ENCODE measurements at places on chromosomes 13 and 19.
A peak's percentile ranks its signal among the peaks of the same experiment; 100 is the strongest.

DNA sequence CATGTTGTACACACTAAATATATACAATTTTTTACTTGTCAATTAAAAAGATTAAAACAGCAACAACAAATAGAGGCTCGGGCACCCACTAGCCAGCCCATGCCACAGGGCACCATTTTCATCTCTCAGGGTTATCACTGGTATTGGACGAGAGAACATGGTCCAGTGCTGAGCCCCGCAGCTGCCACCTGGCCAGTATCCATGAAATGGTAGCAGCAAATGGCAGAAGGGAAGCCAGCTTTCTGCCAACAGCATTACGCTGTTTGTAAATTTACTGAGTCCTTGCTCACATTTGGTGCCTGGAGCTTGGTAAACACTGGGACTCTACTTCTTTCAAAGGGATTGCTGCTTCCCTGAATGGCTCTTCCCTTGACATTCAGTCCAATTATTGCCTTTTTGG lies 87.9 kb upstream of the WASF3 start:
- DNase-seq, result no peak

DNA sequence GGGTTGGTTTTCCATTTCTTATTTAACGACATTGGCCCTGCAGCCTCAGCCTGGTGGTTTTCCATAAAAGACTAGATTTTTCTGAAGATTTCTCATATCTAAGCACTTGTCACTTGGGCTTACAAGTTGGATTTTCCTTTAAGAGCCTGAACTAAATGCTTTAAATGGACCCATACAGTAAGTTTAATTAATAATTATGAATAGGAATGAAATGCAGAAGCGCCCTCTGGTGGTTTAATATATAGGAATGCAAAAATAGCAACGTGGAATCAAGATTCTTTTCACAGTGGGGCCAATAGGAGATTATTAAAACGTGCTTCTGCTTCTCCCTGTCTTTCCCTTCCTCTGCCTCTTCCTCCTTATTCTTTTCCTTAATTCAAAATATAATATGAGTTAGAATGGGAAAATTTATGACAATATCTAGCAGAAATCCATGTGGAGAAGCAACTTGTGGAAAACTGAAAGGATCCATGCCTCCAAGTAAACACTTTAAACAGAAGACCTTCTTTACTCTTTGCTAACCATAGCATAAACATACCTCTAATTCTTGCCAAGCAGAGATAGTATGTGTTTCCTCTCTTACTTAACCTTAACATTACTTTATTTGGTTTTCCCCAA lies 324.0 kb downstream of the GPC5 start:
- DNase-seq, result no peak

DNA sequence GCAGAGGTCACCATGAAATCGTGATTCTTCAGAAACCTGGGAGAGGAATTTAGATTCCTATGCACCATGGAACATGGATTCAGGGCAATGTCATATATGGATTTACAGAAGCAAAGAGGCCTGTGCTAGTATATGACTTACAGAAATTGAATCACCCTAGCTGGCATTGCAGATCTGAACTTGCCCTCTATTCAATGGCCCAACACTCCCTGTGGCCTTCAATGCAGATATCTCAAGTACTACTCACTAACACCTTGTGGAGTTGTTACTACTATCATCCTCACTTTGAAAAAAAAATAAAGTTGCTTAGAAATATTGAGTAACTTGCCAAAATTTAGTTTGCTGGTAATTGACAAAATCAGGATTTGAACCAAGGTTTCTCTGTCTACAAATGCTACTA lies 305.4 kb upstream of the SLITRK1 start:
- DNase-seq, result no peak

DNA sequence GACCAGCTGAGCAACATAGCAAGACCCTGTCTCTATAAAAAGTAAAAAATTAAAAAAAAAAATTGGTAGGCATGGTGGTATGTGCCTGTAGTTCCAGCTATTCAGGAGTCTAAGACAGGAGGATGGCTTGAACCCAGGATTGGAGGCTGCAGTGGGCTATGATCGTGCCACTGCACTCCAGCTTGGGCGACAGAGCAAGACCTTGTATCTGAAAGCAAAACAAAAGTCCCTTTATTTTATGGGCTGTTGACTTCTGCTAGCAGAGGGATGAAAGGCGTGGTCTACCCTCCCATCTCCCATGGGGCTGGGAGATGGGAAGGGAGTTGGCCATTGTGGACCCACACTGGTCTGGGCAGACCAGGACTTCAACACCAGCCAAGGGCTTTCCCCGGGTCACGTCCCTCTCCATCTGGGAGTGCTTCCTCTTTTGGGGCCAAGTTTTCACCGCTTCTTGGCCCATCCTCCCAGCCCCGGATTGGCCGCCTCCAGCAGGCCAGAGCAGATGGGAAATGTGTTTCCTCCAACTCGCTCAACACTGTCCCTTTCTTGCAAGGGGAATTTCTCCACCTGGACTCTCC lies 2.2 kb upstream of the TNFSF9 start:
- peak; percentile 77 for DNase-seq

GRCh38 chr19:19258589-19259338 lies 14.3 kb downstream of the TM6SF2 start:
- no peak for DNase-seq

DNA sequence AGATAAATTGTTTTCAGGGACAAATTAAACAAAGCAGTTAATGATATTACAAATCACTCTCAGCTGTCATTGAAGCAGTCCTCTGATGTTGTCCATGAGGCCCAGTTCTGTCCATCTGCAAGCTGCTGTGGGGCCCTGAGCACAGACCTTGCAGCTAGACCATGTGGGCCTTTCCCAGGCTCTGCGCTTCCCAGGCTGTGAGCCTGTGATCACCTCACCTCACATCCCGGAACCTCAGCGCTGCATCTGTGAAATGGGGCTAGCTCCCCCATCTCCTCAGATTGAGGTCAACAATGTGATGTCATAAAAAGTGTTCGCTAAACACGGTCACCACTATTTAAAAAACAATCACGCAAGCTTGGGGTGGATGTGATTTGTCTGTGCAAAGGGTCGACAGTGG lies 51.9 kb upstream of the UQCRFS1 start:
- DNase-seq, result no peak

DNA sequence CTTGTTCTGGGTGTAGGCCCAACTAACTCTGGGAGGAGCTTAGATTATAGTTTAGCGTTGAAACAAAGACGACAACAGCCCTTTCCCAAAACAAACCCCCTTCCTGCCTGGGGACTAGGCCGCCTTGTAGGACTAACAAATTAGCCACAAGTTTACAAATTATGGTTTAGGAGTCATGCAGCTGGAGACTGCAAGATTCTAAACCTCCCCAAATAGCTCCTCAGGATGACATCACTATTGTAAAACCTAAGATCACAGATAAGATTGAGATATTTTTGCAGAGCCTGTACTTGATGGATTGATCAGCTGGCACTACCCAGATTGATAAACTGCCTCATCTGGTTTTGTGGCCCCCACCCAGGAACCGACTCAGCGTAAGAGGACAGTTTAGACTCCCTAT lies 2.3 kb upstream of the SLC25A15 start:
- DNase-seq, result no peak

DNA sequence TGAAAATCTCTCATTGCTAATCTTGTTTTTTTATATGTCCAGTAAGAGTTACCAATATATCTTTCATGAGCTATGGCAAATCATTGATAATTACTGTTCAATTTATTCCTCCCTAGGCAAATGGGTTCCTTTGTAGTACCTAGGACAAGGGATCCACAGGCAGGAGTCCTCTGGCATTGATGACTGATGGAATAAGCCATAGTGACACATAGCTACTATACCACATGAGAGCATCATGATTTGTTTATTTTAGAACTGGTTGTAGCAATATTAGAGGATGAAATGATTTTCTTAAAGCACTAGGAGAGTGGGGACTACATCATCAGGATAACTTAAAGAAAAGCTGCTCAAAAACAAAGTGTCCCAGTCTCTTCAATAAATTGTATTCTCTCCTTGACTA lies 21.7 kb upstream of the MAB21L1 start:
- no peak for DNase-seq

DNA sequence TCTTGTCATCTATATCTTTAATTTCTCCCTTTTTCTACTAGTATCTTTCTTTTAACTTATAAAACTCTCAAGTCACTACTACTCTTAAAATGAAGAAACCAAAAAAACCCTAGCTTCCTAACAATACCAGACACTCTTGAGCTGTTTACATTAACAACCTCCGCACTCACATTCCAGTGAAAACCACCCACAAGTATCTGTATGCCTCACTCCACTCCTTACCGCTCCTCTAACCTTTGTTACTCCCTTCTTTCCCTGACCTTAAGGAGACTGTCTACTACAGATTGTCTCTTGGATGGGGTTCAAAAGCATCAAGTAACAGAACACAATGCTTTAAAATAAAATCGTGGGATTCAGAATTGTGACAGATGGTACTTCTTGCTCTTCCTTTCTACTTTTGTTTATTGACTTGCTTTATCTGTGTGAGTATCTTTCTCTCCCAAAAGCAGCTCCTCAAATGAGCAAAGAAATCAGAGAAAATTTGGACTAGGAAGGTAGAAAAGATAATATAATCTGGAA lies 110.0 kb upstream of the FBXL3 start:
- DNase-seq, result no peak

GRCh38 chr13:65965501-65965900 lies 1264.6 kb downstream of the PCDH9 start:
- no peak for DNase-seq

GRCh38 chr13:96710166-96710862 lies 284.0 kb downstream of the OXGR1 start:
- DNase-seq, result no peak

DNA sequence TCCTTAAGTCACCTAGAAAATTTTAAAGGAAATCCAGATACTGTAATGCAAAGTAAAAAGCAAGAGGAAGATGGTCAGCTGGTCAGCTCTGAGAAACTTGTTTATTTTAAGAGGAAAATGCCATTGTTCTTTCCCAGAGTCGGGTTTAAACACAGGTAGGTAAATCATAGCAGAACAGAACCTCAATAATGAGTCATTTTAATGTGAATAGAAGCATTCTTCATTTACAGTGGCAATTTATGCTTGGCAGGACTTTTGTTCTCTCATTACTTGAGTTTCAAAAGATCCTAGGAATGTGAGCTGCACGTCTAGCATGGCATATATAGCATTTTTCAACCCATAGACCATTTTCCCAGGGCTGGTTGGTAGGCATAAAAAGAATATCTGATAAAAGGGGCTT lies 132.3 kb downstream of the LIG4 start:
- no peak for DNase-seq

DNA sequence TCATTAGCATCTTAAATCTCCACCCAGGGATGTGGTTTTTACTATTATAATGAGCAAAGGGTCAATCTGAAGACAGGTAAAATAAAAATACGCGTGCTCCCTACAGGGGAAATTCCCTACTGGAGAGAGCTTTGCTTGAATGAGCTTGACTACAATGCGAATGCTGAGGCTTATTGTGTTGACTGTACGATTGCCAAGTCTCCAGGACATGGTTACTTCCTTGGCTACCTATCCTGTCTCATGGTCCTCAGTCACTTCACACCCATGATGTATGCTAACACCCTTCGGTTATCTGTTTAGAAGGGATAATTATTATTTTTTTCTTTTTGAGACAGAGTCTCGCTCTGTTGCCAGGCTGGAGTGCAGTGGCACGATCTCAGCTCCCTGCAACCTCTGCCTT lies 61.7 kb downstream of the ZNF627 start:
- no peak for DNase-seq

DNA sequence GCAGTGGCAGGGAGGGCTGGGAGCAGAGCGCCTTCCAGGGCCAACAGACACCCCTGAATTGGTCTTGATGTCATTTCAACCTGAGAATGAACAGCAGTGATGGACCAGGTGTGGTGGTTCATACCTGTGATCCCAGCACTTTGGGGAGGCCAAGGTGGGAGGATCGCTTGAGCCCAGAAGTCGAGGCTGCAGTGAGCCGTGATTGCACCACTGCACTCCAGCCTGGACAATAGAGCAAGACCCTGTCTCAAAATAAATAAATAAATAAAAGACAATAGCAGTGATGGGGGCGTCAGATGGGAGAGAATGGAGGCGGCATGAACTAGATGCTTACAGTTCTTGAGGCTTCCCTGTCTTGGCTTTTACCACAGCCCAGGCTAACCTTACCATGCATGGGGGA lies 46.1 kb upstream of the ONECUT3 start:
- DNase-seq, result no peak

DNA sequence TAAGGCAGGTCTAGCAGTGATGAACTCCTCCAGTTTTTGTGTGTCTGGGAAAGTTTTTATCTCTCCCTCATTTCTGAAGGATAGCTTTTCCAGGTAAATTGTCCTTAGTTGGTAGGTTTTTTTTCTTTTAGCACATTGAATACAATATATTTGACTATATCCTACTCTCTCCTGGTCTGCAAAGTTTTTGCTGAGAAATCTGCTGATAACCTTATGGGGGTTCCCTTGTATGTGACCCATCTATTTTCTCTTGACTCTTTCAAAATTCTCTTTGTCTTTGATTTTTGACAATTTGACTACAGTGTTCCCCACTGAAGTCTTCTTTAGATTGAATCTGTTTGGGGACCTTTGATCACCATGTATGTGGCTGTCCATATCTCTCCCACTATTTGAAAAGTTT lies 42.6 kb upstream of the ZNF507 start:
- no peak for DNase-seq

DNA sequence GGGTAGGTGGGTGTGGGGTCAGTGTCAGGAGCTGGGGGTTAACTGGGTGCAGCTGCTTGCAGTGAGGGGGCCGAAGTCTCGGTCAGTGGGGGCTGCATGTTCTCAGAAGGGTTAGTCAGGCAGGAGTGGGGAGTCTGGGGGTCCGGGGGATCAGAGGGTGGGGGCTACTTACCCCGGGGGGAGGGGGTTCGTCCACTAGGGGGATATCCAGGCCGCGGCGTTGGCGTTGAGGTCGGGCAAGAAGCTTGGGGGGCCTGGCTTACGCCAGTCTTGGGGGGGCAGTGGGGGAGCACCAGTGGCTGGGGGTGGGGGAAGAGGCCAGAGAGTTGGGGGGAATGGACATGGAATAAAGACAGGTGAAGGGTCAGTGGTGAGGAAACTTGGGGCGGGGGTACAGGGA lies 9.1 kb downstream of the KCNC3 start:
- DNase-seq, result no peak

DNA sequence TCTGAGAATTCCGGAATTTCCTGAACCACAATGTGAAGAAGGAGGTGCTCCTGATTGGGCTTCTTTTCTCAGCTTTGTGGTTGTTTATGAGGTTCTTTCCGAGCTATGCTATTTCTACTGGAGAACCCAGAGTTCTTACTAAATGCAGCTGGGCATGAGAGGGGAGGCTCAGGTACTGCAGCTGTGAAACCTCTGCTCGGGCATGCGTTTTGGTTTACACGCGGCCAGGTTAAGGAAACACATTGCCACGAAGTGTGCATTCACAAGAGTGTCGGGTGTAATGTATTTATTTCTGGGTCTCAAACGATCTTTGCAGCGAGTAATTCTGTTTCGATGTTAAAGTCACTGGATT lies 661 bp upstream of the MIR17HG start:
- peak; percentile 68 for DNase-seq

- DNase-seq, result no peak
Measured at GRCh38 chr19:55504981-55505380, 16.7 kb downstream of the SSC5D start.
